ENCODE measurements at places on chromosomes 5 and 9.

GRCh38 chr9:110188101-110188500 is 19.9 kb downstream of the C9orf152 start:
- DNase-seq: no peak

DNA sequence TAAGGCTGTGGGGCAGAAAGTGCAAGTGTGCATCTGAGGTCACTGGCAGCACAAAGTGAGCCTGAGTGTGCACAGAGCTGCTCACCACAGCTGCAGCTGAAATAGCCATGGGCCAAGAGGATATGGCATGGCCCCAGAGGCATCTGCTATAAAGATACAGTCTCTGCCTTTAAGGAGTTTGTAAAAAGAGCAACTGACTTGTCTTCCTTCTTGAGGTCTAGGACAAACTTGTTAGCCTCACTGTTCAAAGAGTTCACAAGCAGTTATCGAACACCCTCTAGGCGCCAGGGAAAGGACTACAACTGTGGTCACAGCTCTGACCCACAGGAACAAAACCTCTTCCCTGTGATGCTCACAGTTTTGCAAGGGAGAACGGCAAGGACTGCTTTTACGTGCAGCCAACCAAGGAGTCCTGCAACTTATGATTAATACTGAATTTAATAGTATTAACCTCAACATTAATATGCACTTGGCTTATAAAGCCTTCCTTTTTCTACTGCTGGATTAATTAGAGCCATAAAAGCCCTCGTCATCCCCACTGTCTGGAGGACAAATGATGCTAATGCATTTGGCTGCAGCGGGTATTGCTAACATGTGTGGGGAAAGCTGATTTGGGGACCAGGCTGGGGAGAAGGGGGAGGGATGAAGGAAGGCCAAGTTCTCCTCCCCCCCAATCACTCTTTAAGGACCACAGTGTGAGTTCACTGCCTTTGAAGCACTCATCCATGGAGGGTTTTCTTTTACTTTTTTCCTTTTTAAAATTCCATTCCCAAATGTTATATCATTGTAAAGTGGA is 189.8 kb upstream of the TRIM32 start:
- no peak for DNase-seq

DNA sequence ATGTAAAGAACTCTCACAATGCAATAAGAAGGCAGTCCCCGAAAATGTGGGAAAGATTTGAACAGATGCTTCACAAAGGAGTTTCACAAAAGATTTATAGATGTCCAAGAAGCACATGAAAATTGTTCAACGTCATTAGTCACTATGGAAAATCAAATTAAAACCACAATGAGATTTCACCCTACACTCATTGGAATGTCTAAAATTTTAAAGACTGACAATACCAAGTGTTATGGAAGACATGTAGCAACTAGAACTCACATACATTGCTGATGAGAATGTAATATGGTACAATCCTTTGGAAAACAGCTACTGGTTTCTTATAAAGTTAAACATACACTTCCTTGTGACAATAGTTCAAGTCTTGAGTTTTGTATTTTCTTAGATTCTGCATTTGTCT is 11.0 kb upstream of the RECK start:
- DNase-seq: no peak

DNA sequence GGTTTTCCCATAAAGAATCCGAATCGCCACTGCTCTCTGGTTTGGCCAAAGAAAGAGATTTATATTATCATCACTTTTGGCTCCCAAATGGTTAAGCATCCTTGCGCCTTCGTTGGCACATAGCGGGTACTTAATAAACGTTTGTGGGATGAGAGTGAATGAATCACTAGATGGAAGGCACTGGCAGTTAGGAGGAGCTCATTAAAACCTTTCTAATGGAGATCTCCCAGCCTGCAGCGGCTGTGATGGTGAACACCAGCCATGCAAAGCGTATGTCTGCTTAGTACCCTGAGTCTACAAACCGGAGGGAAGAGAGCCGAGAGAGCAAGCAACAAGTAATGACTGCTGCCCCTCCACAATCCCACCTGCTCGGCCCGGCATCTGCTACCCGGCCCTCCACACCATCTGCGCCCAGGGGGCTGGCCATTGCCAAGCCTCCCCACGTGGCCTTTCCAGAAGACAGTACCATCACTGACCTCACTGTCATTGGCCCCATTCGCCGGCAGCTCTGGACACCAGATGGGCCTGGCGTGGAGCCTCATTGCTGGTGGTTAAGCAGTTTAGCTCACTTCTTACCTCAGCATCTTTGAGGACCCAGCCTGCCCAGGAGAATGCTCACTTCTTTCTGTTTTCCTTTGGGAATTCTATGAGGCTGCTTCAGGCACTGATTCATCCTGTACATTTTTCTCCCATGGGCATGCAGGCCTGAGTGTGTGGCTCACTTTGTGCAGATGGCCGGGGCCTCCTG is 39.3 kb upstream of the ANKRD33B start:
- no peak for DNase-seq

DNA sequence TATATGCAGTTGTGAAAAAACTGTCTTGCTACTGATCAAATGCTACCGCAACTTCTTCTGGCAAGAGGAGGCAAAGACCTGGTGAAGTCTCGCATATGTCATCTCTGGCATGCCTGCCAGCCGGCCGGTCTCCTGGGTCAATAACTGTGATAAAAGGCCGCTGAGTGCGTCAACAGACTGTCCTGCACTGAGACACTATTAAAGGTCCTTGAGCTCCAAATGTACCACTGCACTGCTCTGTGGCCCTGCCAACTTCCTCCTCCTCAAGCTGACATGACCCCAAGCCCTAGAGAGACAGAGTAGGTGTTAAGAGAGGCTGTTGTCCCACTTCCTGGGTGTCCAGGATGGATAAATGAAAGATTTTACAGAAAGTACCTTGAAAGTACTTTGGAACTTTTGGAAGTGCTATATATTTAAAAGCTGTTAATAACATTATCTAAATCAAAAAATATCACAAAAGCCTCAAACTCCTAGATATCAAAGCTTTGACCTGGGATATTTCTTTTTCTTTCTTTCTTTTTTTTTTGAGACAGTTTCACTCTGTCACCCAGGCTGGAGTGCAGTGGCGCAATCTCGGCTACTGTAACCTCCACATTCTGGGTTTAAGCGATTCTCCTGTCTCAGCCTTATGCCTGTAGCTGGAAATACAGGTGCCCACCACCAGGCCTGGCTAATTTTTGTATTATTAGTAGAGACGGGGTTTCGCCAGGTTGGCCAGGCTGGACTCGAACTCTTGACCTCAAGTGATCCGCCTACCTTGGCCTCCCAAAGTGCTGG is 31.5 kb downstream of the RAPGEF1 start:
- DNase-seq: no peak

DNA sequence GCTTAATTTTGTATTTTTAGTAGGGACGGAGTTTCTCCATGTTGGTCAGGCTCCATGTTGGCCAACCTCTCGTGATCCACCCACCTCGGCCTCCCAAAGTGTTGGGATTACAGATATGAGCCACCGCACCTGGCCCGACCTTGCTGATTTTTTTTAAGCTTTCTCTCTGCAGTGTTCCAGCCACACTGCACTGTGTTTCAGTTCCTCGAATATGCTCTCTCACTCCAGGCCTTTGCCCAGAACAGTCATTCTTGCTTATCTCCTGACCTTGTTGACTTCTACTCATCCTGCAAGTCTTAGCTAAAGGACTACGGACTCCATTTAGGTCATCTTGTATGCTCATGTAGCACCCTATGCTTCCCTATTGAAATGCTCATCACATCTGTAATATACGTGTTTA is 3.3 kb downstream of the SNAPC3 start:
- no peak for DNase-seq

DNA sequence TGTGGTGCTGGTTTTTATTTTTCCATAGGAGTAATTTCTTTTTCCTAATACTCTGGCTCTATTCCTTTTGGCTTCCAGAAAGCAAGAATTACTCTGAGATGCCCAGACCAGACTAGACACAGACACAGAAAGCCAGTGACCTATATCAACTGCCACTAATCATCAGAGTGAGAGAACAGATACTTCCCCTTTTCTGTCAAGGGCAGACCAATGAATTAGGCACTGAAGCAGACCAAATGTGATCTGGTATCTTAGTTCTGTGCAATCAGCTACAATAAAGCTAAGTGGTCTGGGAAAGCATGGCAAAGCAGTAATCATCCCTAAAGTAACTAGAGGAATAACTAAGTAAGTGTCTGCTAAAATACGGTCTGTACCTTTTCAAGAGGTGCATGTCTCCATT is 239.1 kb downstream of the ELAVL2 start:
- no peak for DNase-seq

DNA sequence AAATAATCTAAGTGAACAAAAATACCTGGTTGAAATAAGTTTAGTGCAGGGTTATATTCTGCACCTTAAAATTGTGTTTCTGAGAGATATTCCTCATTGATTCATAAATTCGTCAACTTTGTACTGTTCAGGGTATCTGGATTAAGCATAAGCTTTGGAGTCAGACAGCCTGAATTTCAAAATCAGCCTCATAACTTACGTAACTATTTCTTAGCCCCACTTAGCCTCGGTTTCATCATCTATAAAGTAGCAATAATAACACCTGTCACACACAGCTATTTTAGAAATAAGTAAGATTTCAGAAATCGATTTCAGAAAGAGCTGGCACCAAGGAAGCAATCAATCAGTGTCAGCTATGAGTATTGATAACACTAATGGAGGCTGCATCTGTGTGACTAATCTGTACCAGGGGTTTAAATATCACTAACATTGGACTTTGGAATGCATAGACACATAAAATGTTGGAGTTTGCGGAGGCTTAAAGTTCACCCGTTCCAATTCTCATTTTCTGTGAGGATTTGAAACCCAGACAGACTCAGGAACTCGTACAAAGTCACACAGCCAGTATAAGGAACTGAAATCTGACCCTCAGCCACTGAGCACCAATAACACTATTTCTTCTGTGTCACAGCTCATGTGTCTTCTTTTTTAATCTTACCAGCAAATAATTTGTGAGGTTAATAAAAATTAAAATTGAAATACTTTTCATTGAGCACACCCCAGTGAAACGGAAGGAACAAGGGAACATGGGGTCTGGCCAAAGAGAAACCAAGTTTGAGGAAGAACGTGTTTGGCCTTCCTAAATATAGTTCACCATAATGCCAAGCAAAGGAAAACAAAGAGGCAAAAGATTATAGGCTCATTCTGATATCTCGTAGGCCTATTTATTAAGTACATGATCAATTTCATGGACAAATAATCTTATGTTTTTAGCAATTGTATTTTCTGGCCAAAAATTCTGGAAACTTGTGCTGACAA is 194.4 kb upstream of the PTGER4 start:
- no peak for DNase-seq

- DNase-seq: no peak
These were observed 58.8 kb upstream of the ERCC6L2 start for GRCh38 chr9:95816716-95817115.

GRCh38 chr5:96064877-96065276 is 103.2 kb upstream of the ELL2 start:
- no peak for DNase-seq

- DNase-seq: peak; percentile 49
These were observed 9.2 kb downstream of the GALNT10 start for GRCh38 chr5:154199671-154200220.

DNA sequence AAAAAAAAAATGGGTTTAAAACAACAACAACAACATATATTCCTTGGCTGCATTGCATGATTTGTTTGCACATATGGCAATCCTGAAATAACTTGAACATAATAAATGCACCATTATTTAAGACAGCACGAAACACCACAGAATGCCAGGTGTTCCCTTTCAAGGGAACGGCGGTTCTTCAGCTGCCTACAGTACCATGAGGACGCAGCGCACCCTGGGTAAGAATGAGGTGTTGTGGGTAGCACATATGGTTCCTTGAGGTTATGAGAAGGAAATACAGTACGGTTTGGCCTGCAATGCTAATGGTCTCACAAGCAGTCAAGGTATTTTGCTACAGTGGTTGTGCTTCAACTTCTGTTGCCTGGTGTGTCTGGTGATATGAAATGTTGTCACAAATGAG is 174.8 kb downstream of the SLC12A2 start:
- DNase-seq: no peak

GRCh38 chr5:93800988-93801811 is 59.8 kb upstream of the POU5F2 start:
- peak; percentile 36 for DNase-seq

DNA sequence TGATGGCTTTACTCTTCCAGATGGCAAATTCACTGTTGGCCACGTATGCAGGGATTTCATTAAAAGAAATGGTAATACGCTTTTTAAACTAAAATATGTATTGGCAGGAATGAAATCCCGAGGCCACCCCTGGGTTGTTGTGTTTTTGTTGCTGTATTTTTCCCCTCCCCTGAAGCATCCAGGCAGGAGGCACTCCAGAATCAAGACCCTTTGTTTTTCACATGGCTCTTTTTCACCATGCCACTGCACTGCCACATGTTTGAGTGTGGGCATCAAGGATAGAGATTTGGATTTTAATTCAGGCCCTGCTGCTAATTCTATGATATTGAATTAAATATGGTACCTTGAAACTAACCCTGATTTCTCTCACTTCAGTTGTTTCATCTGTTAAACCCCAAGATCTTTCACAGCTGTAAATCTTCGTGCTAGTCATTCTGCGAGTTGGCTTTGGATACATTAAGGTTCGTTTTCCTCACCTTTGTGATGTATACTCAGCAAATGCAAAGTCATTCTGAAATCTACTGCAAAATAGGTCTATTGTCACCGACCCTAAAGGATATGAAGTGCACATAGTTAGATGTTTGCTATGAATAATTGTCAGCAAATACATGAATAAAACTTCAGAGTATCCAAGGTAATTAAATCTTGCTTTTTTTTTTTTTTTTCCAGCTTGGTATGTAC is 533.4 kb downstream of the PTPRD start:
- no peak for DNase-seq

- no peak for DNase-seq
These were observed 172.9 kb upstream of the NREP start for GRCh38 chr5:111929867-111930266.

DNA sequence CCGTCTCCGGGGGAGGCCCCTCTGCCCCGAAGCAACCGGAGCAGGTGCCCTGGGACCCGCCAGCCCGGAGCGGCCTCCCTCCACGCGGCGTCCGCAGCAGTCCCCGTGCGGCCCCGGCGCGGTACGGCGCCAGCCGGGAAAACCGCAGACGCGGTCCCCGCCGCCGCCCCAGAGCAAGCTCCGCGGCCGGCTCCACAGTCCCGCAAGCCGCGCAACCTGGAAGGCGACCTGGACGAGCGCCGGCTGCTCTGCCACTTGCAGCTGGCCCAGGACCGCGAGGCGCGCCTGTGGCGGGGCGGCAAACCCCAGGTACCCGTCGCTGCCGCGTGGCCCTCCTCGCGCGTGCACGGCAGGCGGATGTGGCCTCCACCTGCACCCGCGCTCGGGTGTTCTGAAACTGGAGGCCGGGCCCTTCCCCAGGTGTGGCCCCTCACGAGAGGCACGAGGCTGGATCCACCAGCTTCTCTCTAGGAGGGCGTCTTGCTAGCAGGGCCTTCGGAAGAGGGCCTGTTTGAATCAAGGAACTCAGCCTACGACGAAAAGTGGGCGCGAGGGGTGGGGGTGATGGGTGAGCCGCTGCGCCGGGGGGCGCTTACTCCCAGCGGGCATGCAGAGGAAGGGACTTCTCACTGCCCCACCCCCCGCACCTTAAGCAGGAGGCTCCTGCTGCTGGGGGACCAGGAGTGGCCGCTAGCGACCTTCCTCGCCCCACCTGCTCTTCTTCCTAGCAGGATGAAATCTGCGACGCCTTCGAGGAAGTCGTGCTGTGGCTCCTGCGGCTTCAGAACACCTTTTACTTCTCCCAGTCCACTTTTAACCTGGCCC is 602 bp downstream of the CCNI2 start:
- peak; percentile 31 for DNase-seq

GRCh38 chr5:102718819-102719218 is 36.3 kb upstream of the PAM start:
- no peak for DNase-seq

GRCh38 chr5:67696446-67696845 is 499.8 kb upstream of the CD180 start:
- DNase-seq: no peak

GRCh38 chr9:101691657-101692056 is 46.8 kb downstream of the GRIN3A start:
- no peak for DNase-seq

Measured in hematopoietic multipotent progenitor cell (in vitro differentiated cells).